Sigmoid colon (tissue), 7 donors: ENCODE measurements at places on chromosomes 7 and 10. TPM values are rescaled to one million over a fixed set of nuclear protein-coding genes. Genes with fewer than 3 reads are reported as not detected.
A peak's percentile ranks its signal among the peaks of the same experiment; 100 is the strongest.

DNA sequence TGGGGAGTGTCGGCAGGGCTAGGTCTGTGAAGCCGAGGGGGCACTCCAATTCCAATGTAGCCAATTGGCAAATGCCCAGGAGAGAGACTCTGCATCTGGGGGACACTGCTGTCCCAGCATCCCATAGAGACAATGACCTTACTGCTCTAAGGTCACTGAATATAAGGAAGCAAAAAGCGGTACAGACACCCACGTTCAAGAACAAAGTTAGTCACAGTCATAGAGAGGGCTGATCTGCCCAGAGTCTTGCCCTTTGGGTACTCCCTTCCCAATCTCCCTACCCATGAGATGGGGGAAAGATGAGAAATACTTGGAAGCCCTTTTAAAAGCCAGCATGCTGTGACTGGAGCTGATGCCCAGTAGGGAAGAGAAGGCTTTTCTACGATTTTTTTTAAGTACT is 76.3 kb upstream of the GSDME start:
- no peak for DNase-seq
- H3K4me1 ChIP-seq, result peaks cover 4% of the 10 kb centered on the region
- peak overlapping the region; percentile 39 for H3K27ac ChIP-seq

- H3K27me3 ChIP-seq, result no peaks in the 10 kb centered on the region
- H3K4me1 ChIP-seq, result no peaks in the 10 kb centered on the region
- H3K27ac ChIP-seq, result peak overlapping the region; percentile 83
- H3K4me3 ChIP-seq, result no peak overlapping the region
These were observed 222.4 kb downstream of the RPS24 start for GRCh38 chr10:78255796-78256638.

- H3K4me3 ChIP-seq, result no peak overlapping the region
- no peaks in the 10 kb centered on the region for H3K36me3 ChIP-seq
- DNase-seq, result no peak
These were observed 74.6 kb upstream of the KCNMA1 start for GRCh38 chr10:77712207-77712606.

The WDR86 gene
- total RNA-seq, result 15.3 TPM
